ENCODE measurements at places on chromosomes 3 and 15. TPM values are rescaled to one million over a fixed set of nuclear protein-coding genes. Genes with fewer than 3 reads are reported as not detected.

The ST8SIA2 gene
- 28.6 TPM for total RNA-seq

The LSM3 gene
- 11.4 TPM for total RNA-seq

The MYRIP gene
- 0.10 TPM for total RNA-seq

The TMC3 gene
- total RNA-seq = not detected

The NUP210 gene
- total RNA-seq = not detected

The CPLX3 gene
- total RNA-seq = not detected

The TGM5 gene
- not detected for total RNA-seq

The ALG1L2 gene
- total RNA-seq = not detected

The UCN2 gene
- 0.31 TPM for total RNA-seq

DNA sequence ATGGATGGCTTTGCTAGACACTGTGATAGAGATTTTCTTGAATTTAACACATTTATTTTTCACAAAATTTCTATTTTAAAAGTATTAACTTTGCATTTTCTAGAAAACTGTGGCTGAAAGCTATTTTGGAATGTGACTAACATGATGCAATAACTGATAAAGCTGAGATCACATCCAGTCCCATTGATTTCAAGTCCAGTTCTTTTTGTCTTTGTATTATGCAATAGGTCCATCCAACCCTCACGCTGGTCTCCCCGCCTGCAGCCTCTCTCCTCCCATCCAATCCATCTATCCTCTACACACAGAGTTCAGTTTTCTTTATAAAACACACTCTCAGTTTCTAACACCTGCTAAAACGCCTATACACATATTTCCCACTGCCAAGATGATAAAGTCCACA is 178.8 kb downstream of the CNTN3 start:
- no peak for DNase-seq

DNA sequence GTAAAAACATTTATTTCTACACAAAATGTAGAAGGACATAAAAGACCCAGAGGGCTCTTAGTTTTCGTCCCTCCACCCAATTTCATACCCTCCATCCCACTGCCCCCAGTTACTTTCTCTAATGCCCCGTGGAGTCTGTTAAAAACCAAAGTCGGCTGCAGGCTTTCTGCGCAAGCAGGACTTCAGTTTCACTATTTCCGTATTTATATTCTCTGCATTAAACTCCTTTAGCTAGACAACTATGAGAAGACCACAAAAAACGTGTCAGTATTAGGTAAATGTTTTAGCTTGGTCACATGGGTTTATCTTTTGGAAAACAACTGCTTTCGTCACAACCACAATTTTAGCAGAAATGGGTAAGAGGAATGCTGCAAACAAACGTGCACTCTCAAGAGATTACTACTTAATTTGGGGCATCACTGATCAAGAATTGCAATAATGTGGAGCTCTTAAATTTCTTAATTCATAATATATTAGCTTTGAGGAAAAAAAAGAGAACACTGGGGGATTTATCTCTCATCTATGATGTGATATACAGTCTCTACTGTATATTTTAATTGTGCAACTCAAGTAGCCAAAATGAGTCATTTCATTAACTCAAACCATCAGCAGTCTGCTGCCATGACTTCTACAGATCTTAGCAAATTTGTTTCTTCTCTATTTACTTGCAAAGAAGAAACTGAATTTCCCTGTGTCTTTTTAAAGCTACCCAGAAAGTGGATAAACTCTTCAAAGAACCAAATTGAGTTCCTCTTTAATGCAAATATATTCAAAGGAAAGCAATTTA is 740 bp upstream of the NSMCE3 start:
- DNase-seq = peak; percentile 17

DNA sequence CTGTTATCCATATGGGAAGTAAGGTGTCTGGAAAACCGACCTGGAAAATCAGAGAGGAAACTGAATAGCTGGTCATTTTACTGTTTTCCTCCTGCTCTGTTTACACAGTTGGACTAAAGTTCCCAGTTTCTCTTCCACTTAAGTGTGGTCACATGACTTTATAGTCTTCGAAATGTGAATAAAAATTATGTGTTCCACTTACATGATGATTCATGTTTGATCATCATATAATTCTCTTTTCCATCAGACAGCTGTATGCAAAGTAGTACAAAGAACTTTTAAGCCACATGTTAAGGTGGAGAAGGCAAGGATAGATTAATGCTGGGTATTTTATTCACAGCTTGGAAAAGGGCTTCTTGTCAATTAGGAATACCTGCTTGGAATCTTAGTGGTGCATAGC is 525.5 kb upstream of the BCHE start:
- no peak for DNase-seq

DNA sequence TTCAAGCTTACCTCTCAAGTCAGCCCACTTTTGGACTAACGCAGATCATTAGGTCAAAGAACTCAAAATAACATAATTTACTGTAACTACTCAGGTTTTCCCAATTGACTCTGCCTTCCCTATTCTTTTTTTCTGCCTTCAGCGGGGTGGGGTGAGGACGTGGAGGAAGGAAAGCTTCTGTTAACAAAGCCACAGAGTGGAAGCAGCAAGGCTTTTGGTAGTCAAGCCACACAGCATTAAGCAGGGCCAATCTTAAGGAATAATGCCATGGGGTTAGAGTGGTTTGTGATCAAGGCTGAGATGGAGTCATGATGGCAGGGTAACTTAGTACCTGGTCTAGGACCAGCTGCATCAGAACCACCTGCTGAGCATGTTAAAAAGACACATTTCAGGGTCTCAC is 277.5 kb downstream of the TIGIT start:
- DNase-seq = no peak

- no peak for DNase-seq
Observed at GRCh38 chr3:159538507-159538906, 450.1 kb upstream of the IL12A start.

DNA sequence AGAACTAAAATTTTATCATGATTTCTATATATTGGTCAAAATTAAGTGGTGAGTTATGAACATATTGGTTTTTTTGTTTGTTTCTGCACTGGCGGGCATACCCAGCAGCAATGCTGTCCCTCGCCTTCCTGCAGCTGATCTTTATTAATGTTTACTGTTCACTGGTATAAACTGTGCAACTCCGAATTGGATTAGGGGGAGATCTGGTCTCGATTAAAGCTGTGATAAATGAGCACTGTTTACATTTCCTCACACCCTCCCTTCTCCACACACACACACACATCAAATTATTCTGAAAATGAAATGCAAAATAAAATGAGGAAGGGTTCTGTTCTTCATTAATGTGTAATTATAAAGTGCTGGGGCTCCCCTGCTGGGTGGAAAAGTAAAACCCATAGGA is 48.5 kb upstream of the DAZL start:
- DNase-seq = no peak

DNA sequence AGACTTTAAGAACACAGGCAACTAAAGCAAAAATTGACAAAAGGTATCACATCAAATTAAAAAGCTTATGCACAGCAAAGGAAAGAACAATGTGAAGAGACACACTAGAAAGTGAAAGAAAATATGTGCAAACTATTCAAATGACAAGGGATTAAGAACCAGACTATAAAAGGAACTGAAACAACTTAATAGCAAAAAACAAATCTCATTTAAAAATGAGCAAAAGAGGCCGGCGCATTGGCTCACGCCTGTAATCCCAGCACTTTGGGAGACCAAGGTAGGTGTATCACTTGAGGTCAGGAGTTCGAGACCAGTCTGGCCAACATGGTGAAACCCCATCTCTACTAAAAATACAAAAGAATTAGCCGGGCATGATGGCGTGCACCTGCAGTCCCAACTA is 14.4 kb downstream of the NGLY1 start:
- no peak for DNase-seq

- no peak for DNase-seq
Observed at GRCh38 chr15:65221697-65222096, 10.4 kb upstream of the CILP start.

DNA sequence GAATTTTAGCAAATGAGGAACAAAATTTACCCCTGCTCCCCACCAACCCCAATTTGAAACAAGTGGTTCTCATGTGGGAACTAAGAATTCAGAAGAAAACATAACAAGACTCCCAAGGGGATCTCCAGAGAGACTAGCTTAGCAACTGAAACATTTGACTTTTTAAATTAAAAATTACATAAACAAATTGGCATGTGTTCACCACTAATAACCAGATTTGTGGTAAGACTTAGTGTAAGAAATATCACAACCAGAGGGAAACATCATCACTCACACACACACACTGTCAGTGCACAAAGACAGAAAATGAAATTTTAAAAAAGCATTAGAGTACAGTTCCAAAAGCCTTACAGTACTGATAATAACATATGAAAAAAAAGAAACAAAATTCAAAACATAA is 348.8 kb downstream of the CGGBP1 start:
- DNase-seq = no peak

DNA sequence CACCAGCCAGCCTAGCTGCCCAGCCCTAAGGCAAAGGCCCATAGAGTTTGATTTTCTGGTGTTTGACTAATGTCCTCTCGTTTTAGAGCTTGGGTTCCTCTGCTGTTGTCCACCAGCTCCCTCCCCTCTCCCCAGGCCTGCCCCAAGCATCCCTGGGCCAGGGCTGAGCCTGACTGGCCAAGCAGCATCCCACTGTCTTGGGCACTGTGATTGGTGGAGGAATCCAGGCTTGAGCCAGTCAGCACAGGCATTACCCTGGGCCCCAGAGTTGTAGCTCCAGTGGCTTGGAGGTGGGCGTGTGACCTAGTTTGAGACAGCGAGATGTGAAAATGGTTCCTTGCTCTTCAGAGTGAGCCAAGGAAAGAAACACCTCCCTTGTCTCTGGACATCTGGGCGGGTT is 155.3 kb upstream of the MEF2A start:
- no peak for DNase-seq

Measured in myocyte (in vitro differentiated cells).